ENCODE measurements at places on chromosomes 3 and 15.

DNA sequence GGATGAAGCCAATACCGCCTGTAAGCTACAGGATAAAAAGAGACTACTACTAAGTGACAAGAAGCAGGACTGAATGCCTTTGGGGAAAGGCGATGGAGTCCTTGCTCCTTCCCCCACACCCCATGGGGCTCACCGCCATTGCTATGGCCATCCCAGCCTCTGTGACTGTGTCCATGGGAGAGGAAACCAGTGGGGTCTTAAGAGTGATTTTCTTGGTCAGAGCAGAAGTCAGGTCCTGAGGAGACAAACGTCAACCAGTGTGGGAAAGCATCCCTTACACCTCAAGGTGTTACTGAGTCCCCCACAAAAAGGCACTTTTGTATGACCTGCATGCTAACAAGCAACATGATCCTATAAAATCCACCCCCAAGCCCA is 913 bp downstream of the IMPDH2 start:
- no peaks in the 10 kb centered on the region for H3K4me1 ChIP-seq
- DNase-seq: no peak
- no peaks in the 10 kb centered on the region for H3K27me3 ChIP-seq
- H3K4me3 ChIP-seq: no peak overlapping the region
- peaks cover 13% of the 10 kb centered on the region for H3K36me3 ChIP-seq
- peak overlapping the region; percentile 72 for H3K27ac ChIP-seq

GRCh38 chr15:60074181-60074885 is 70.2 kb downstream of the FOXB1 start:
- H3K4me3 ChIP-seq: no peak overlapping the region
- no peaks in the 10 kb centered on the region for H3K36me3 ChIP-seq
- DNase-seq: no peak
- H3K27me3 ChIP-seq: no peaks in the 10 kb centered on the region

DNA sequence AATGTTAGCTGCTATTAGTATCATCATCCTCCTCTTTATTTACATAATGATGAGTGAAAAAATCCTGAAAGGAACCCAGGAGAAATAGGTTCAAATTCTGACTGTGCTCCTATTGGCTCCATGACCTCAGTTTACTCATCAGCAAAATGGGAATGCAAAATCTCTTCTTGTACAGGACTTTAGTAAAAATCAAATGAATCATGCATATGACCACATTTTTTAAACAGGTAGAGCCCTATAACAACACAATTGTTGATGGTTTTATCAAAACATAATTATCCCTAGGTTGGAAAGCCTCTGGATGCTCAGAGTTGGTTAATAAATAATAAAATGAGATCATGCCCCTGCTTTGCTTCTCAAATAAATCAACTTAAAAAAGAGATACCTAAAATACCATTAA is 16.0 kb upstream of the NR2F2 start:
- no peaks in the 10 kb centered on the region for H3K4me1 ChIP-seq
- H3K27ac ChIP-seq: no peak overlapping the region
- no peaks in the 10 kb centered on the region for H3K36me3 ChIP-seq
- H3K27me3 ChIP-seq: no peaks in the 10 kb centered on the region

DNA sequence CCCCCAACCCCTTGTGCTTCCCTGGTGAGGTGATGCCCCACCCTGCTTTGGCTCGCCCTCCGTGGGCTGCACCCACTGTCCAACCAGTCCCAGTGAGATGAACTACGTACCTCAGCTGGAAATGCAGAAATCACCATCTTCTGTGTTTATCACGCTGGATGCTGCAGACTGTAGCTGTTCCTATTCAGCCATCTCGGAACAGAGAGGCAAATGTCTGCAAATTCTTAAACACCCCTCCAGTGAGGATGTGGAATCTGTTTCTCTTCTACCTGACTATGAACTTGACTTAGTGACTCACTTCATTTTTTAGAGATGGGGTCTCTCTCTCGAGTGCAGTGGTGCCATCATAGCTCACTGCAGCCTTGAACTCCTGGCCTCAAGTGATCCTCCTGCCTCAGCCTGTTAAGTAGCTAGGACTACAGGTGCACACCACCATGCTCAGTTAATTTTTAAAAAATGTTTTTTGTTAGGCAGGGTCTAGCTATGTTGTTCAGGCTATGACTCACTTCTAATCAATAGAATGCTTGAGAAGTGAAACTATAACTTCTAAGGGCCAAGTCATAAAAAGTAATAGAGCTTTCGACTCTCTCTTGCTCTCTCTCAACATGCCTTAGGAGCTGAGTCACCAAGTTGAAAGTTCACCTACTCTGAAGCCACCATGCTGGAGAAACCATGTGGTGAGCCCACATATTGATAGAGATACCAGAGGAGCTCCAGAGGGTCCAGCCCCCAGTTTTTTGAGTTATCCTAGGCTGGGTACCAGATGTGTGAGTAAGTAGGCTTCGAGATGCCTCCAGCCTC is 11.5 kb upstream of the PARP14 start:
- no peaks in the 10 kb centered on the region for H3K4me1 ChIP-seq
- DNase-seq: no peak
- H3K4me3 ChIP-seq: no peak overlapping the region
- no peak overlapping the region for H3K27ac ChIP-seq

- H3K36me3 ChIP-seq: no peaks in the 10 kb centered on the region
- DNase-seq: no peak
- H3K27ac ChIP-seq: no peak overlapping the region
- no peaks in the 10 kb centered on the region for H3K27me3 ChIP-seq
- peaks cover 4% of the 10 kb centered on the region for H3K4me1 ChIP-seq
Observed at GRCh38 chr15:44532689-44533088, 4.3 kb upstream of the EIF3J start.

- no peaks in the 10 kb centered on the region for H3K4me1 ChIP-seq
- peak within 1 kb of the TSS; percentile 2 for H3K27ac ChIP-seq
- peak; percentile 100 for DNase-seq
- no peaks in the 10 kb centered on the region for H3K36me3 ChIP-seq
Observed at GRCh38 chr3:101676765-101677435, at the start of gene ZBTB11. TSS of gene ZBTB11 (minus strand) at chr3:101677132. CDS start at chr3:101676914, 218 bp downstream.

DNA sequence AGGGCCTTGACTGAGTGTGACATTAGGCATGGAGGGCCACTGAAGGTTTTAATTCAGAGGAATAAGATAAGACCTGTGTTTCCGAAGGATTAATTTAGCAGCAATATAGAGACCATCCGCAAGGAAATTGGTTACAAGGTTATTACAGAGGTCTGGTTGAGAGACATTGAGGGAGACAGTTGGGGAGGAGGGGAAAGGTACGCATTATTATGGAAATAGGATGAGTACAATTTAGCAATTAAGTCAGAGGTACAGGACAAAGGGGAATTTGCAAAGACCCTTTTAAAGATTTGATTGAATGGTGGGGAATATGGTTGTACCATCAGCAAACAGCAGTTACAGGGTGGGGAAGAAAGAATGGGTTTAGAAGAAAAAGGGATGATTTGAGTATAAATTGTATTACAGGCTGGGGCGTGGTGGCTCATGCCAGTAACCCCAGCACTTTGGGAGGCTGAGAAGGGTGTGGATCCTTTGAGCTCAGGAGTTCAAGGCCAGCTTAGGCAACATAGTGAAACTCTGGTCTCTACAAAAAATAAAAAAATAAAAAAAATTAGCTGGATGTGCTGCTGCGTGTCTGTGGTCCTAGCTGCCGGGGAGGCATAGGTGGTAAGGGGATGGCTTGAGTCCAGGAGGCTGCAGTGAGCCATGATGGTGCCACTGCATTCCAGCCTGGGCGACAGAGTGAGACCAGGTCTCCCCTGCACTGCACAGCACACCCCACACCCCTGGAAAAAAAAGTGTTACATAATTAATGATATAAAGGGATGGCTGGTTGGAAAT is 11.3 kb downstream of the ARL8B start:
- H3K4me3 ChIP-seq: no peak overlapping the region
- no peaks in the 10 kb centered on the region for H3K36me3 ChIP-seq
- peaks cover 3% of the 10 kb centered on the region for H3K4me1 ChIP-seq
- H3K27ac ChIP-seq: no peak overlapping the region
- no peak for DNase-seq

DNA sequence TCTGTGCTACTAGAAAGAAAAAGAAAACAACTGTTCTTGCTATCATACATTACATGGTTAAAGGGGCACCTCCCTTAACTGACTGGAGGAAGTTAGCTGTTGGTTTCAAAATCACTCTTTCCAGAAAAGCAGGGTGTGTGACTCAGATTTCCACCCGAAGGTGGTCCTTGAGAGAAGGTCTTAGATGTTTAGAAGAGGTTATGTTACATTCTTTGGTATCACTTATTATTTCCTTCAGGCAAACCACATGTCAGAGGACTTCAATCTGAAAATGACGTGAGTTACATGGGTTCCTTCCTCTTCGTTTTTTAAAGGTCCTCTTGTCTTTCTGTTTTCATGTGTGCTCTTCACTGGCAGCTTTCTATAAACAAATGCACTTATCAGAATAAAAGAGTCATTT is 307.9 kb upstream of the CBLB start:
- no peaks in the 10 kb centered on the region for H3K4me1 ChIP-seq
- no peaks in the 10 kb centered on the region for H3K27me3 ChIP-seq
- no peaks in the 10 kb centered on the region for H3K36me3 ChIP-seq
- no peak for DNase-seq

DNA sequence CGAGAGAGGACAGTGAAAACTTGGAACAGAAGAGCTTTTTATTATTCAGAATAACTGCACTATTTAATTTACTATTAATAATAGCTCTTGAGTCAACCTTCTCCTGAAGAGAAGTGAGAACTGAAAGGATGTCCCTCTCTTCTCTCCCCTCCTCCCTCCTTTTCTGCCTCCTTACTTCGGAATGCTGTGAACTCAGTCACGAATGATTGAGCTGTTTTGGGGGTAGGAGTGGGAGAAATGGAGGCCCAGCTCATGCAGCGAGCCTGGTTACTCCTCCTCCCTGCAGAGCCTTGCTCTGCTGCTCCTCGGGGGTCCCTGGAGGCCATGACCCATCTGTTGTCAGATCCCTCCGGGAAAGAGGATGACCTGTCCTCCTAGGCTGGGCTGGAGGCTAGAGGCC is 20.3 kb upstream of the INSYN1 start:
- H3K27ac ChIP-seq: no peak overlapping the region
- H3K4me3 ChIP-seq: no peak overlapping the region

DNA sequence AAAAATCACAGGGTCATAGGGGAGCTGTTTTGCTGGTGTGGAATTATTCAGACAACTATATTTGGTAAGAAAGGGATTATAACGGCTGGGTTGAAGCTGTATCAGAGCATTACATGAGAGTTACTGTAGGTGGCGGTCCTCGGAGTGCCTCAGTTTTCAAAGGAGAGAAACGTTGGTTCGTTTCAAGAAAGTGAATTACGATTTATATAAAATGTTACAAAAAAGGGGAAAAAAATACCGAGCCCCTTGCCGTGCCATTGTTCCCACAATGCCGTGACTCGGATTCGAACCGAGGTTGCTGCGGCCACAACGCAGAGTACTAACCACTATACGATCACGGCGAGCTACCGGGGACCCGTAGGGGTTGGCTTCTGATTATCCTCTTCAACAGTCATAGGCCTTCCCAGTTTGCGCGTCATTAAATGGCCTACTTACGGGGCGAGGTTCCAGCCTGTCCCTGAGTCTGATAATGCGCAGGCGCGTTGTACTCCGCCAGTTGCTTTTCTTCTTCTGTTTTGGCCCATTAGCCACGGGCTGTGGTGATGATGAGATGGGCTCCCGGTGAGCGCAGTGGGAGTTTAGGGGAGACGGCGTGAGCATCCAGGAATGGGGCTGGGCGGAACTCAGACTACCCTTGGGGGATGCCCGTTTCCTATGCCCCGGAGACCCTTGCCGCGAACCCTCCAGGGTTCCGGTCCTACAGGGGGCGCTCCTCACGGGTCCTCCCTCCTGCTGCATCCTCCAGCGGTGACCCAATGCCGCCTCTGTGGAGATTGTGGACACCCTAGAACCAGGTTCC is 10.8 kb upstream of the SHF start:
- H3K4me1 ChIP-seq: no peaks in the 10 kb centered on the region
- H3K27me3 ChIP-seq: no peaks in the 10 kb centered on the region
- no peaks in the 10 kb centered on the region for H3K36me3 ChIP-seq
- peak overlapping the region; percentile 85 for H3K4me3 ChIP-seq
- peak overlapping the region; percentile 77 for H3K27ac ChIP-seq

DNA sequence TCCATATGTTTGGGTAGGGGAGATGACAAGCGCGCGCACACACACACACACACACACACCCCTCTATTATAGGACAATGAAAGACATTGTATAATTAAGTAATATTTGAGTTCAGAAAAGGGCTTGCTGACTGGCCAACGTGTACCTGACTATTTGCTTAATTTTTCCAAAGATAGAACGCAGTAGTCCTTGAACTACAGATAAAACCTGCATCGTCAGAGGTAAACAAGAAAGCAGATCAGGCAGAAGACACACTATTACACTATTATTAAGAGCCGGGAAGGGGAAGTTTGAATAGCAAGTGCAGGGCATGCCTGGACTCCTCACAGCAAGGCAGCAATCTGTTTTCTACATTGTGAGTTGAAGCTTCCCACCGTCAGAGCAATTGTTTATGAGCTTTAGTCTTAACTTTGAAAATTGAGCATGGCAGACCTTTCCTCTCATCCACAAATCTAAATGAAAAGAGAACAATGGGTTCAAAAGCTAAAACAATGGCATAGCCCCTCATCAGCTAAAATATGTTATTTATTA is 427.7 kb downstream of the GABRG3 start:
- no peak overlapping the region for H3K4me3 ChIP-seq
- no peaks in the 10 kb centered on the region for H3K36me3 ChIP-seq
- DNase-seq: no peak

DNA sequence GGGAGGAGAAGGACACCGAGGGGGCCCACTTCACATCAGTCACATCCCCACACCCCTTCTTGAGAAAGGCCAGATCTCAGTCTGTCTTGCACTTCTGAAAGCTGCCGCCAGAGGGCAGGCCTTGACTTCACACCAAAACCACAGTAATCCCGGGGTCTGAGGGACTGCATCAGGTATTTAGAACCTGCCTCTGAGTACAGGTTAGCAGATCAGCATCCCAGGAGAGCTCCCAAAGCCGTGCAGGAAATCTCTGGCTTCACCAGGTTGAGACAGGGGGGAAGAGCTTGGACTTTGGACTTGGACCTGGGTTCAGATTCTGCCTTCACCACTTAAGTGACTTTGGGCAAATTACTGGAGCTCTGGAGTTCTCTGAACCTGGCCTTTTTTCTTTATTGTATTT is 50.3 kb downstream of the LHFPL4 start:
- H3K4me3 ChIP-seq: no peak overlapping the region
- H3K4me1 ChIP-seq: no peaks in the 10 kb centered on the region
- peak; percentile 83 for DNase-seq
- no peaks in the 10 kb centered on the region for H3K27me3 ChIP-seq
- no peak overlapping the region for H3K27ac ChIP-seq

DNA sequence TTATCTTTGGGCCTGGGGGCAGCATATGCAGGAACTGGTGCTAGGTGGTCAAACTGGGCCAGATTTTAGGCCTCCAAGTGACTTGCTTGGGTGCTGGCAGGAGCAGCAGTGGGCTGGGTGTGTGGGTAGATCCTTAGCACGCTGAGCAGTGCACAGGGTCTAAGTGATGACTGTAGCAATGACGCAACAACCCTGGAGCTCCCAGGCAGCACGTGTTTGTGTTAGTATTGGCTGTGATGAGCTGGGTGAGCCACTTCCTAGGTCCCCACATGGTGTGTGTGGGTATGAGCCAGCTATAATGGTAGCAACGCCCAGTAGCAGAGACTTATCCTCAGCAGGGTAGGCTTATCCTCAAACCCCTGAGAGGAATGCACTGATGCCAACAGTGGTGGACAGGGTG is 570.6 kb upstream of the ROBO1 start:
- no peak overlapping the region for H3K4me3 ChIP-seq
- no peaks in the 10 kb centered on the region for H3K4me1 ChIP-seq
- no peak for DNase-seq
- H3K27ac ChIP-seq: no peak overlapping the region

GRCh38 chr3:88105325-88105724 is 44.4 kb upstream of the C3orf38 start:
- no peaks in the 10 kb centered on the region for H3K27me3 ChIP-seq
- no peak overlapping the region for H3K27ac ChIP-seq
- H3K4me1 ChIP-seq: no peaks in the 10 kb centered on the region
- no peaks in the 10 kb centered on the region for H3K36me3 ChIP-seq
- no peak overlapping the region for H3K4me3 ChIP-seq

Data from aorta (tissue), 5 donors.